ENCODE measurements at places on chromosomes 16 and 17.

DNA sequence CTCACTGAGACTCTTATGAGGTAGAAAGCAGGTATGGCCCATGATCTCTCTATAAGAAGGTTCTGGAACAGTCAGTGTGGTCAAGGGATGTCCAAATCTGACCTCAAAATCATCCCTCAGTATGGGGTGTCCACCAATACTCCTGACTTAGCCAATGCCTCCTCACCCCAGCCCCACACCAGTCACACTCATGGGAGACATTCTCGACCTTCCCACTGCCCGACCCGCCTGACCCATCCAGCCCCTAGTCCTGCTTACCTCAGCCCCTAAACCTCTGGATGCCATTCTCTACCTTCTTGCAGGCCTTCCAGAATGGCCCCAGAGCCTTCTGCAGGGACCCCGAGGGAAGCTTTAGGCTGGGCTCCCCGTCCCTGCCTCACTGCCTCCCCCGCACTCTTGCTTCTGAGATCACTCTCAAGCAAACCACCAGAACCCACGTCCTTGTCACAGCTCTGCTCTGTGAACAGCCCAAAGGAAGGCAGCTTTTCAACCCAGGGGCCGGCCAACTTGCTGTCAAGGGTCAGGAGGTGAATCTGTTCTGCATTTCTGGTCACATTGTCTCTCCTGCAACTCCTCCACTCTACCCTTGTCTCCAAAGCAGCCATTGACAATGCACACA lies 44.9 kb upstream of the RBFOX3 start:
- DNase-seq: no peak

GRCh38 chr17:40528692-40529417 lies 27.4 kb upstream of the TNS4 start:
- no peak for DNase-seq

- no peak for DNase-seq
These were observed 25.0 kb downstream of the METTL22 start for GRCh38 chr16:8646326-8647053.

DNA sequence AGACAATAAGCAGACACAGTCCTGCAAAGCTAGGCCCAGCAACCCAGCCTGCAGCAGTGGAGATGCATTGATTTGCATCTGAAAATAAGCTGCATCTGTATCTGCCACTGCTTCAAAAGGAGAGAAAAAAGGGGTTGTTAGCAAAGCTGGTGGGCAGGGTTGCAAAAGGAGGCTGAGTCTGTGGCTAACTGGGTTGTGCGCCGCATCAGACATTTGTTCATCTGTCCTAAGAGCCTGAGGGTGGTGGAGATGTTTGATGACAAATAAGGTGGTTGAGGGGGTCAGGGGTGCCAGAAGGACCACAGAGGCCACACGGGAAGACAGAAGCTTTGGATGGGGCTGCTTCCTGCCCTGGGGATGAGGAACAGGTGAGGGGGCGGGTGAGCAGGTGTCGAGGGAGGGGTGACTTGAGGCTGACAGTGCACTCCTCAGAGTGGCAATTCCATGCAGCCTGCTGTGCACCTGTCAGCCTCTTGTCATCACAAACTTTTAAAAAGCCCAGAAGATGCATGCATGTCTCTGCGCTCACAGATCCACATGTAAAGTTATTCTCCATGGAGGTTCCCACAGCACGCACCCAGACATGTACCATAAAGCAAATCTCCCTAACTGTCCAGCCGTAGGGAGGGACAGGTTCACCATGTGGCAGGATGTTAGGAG lies 35.4 kb downstream of the WSB1 start:
- no peak for DNase-seq

- DNase-seq: peak; percentile 65
These were observed 2.1 kb upstream of the ZSCAN10 start for GRCh38 chr16:3101018-3101840.

DNA sequence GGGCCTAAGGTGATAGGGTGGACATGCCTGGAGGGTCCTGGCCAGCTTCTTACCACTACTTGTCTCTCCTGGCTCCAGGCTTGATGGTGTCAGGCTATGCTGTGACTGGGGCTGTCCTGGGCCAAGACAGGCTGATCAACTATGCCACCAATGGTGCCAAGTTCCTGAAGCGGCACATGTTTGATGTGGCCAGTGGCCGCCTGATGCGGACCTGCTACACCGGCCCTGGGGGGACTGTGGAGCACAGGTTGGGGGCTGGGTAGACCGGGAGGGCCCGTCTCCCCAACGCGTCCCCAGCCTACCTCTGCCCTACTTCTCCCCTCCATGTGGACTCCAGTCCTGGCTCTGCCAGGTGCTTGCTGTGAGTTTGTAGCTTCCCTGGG lies 4.5 kb downstream of the SPATA20 start:
- DNase-seq: no peak

GRCh38 chr17:79721993-79722671 lies 8.6 kb upstream of the ENPP7 start:
- peak; percentile 64 for DNase-seq

DNA sequence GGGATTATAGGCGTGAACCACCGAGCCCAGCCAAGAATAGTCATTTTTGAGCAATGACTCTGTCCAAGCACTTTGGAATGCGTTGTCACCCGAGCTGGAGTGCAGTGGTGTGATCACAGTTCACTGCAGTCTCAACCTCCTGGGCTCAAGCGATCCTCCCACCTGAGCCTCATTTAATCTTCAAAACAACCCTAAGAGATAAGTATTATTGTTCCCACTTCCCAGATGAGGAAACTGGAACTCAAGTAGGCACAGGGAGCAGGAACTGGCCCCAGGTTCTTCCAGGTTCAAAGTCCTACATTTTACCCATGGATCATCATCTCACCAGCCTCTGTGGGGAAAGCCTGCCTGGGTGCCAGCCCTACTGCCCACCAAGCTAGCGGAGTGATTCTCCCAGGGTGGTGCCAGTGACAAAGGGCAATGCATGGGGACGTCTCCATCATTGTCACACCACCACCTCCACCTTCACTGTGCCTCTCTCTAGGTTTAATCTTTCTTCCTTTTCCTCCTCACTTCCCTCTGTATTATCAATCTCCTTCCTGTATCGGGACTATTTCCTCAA lies 11.3 kb upstream of the RNF157 start:
- peak; percentile 56 for DNase-seq

- no peak for DNase-seq
These were observed 26.2 kb downstream of the SLC39A11 start for GRCh38 chr17:73066148-73066884.

DNA sequence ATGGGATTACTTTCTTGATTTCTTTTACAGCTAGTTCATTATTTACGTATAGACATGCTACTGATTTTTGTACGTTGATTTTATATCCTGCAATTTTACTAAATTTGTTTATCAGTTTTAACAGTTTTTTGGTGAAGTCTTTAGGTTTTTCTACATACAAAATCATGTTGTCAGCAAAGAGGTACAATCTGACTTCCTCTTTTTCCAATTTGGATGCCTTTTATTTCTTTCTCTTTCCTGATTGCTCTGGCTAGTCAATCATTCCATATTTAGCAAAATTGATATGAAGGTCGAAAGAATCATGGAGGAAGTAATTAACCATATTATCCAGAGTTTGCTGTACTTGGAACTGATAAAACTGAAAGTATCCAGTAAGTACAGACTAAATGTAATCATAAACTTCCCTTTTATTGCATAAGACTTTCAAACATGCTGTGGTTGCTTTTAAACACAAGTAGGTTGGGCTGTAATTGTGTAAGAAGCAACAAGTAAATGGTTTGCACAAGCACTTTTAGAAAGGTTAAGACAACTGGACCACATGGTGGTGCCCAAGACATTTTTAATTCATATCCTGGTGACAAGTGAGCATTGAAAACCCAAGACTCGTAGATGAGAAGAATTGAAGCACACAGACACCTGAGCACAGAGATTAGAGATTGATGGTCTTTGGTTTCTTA lies 8.4 kb downstream of the GDE1 start:
- no peak for DNase-seq

GRCh38 chr17:56482229-56482628 lies 111.3 kb upstream of the NOG start:
- no peak for DNase-seq

GRCh38 chr16:67304020-67304419 lies 22.5 kb downstream of the KCTD19 start:
- DNase-seq: no peak
